ENCODE measurements at places on chromosomes 3 and 15. TPM values are rescaled to one million over a fixed set of nuclear protein-coding genes. Genes with fewer than 3 reads are reported as not detected.

The SLC26A6 gene
- total RNA-seq = 27.5 TPM

The ADAMTSL3 gene
- 19.8 TPM for total RNA-seq

DNA sequence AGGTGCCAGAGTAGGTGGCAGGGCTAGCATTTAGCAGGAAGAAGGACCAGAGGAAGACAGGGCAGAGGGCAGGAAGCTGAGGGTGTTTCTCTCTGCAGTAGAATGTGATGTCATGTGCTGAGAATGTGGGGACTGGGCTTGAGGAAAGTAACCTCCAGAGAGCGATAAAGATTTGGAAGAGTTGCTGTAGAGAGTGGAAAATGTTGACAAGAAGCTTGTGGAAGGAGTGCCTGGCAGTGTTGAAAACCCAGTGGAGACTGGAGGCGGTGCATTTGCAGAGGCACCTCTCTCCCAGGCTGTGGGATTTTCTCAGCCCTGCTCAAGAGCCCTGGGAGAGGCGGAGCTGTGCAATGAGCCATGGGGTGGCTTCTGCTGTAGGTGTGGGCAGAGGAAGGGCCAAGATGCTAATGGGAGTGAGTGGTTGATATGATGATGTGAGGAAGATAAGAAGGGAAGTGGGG is 54.8 kb downstream of the MESD start:
- no peak for DNase-seq

GRCh38 chr3:185864767-185865166 is 39.9 kb upstream of the IGF2BP2 start:
- no peak for DNase-seq

DNA sequence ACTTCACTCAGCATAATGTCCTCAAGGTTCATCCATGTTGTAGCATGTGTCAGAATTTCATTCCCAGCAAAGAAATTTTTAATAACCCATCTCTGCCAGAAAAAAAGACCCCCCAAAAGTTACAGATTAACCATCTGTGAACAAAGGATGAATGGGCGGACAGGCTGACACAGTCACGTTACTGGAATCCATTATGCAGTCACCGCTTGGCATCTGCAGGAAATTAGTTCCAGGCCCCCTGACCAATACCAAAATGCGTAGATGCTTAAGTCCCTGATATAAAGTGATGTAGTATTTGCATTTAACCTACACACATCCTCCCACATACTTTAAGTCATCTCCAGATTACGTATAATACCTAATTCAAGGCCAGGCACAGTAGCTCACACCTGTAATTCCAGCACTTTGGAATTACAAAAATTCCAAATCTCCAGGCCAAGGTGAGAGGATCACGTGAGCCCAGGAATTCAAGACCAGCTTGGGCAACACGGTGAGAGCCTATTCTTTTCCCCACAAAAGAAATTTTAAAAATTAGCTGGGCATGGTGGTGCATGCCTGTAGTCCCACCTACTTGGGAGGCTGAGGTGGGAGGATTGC is 1.5 kb upstream of the SLC12A8 start:
- DNase-seq = no peak

GRCh38 chr15:97143592-97144376 is 813.3 kb downstream of the NR2F2 start:
- DNase-seq = no peak

DNA sequence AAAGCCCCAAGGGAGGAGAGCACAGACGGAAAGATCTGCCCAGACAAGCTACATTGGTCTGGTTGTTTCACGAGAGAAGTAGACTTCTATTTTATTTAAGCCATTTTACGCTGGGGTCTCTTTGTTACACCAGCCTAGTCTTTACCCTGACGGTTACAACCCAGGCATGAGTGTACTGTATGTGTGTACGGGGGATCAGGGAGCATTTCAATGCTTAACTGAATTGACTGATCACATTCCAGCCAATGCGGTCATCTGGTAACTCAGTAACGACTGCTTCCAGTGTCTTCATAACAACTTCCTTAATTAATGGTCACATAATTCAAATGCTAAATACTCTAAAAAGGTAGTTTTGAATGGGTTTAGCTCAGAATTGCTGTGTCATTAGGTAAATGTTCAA is 288.6 kb downstream of the FOXP1 start:
- no peak for DNase-seq

GRCh38 chr3:44439499-44440295 is 37.8 kb downstream of the ZNF445 start:
- DNase-seq = no peak

All from spinal cord (tissue), 10 donors.